Effector CD8-positive, alpha-beta T cell (primary cell): ENCODE measurements at places on chromosomes 3 and 15.
A peak's percentile ranks its signal among the peaks of the same experiment; 100 is the strongest.

- no peak for DNase-seq
Observed at GRCh38 chr3:88003115-88003755, 55.6 kb downstream of the CGGBP1 start.

DNA sequence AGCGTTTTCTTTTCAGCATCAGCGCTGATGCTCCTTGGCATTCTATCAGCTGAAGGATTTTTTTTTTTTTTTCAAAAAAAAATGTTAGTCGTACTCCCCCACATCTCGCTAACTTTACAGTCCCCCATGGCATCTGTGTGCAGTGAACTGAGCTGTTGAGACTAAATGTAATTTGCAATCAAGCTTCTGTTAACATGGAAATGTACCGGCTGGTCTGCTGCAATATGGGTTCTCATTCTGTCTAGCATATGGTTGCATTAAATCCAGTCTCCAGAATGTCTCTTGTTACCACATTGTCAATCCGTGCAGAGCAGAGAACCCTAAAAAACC, 32.2 kb upstream of the TPRG1 start:
- no peak for DNase-seq

- DNase-seq, result no peak
Observed at GRCh38 chr3:42183991-42184632, 81.9 kb downstream of the CCK start.

DNA sequence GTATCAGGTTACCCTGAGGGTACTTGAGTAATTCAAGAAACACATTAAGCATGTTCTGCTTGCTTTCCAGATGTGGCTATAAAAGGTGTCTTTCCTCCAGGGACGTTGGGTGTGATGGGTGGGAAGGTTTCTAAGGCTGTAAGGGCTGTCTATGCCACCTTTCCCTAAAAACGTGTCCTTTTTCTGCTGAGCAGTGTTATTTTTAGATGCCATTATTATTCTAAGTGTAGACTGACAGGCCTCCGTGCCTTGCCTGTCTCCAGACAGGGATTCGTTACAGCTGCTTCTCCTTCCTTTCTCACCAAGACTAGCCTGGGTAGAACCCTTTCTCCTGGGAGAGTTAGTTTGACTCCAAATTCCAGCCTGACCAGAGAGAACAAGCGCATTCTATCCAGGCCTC, 26.8 kb upstream of the RHO start:
- DNase-seq, result no peak

DNA sequence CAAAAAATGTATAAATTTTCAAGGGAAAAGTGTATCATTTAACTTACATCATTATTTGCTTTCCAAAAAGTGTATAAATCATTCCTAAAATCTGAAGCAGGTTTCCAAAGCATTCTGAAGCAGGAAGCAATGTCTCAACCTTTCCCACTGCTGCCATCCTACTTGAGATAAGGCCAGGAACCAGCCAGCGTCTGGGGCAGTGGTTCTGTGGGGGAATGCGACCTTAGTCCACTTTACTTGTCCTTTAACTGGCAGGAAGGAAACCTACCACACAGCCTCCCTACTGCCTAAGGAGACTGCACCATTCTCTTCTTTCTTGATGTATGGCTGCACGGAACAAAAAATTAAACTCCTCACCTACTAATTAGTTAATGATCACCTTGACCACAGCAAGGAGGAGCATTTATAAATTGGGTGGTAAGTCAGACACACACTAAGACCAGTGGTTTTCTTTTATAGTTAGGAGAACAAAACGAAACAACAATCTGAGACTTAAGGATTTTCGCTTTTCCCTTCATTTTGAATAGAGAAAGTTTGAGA, 3.7 kb downstream of the SORD start:
- DNase-seq, result no peak

DNA sequence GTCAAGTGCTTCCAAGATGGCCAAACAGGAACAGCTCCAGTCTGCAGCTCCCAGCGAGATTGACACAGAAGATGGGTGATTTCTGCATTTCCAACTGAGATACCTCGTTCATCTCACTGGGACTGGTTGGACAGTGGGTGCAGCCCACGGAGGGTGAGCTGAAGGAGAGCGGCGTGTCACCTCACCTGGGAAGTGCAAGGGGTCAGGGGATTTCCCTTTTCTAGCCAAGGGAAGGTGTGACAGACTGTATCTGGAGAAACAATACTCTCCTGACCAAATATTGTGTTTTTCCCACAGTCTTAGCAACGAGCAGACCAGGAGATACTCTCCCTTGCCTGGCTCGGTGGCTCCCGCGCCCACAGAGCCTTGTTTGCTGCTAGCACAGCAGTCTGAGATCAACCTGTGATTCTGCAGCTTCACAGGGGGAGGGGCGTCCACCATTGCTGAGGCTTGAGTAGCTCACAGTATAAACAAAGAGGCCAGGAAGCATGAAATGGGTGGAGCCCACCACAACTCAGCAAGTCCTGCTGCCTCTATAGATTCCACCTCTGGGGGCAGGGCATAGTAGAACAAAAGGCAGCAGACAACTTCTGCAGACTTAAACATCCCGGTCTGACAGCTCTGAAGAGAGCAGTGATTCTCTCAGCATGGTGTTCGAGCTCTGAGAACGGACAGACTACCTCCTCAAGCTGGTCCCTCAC, 293.5 kb upstream of the SUCLG2 start:
- DNase-seq, result peak; percentile 41

GRCh38 chr3:67739851-67740250, 85.4 kb upstream of the SUCLG2 start:
- no peak for DNase-seq

GRCh38 chr3:2589336-2589969, 490.8 kb downstream of the CNTN4 start:
- no peak for DNase-seq

DNA sequence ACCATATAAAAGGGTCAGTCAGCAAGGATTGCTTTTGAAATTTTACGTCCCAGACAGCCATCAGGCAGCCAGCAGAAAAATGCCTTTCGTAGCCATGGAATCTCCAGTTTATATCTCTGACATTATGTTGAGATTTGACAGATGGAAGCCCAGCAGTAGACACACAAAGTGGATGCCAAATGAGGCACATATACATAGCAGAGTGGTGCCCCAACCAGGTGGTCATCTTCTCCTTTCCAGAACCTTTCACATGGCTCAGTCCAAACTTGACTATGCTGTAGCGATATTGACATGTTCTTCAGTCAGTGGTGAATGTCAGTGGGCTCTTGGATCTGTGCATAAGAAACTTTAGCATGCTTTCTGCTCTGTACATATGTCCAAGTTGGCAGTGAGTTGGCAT, 123.3 kb upstream of the GBE1 start:
- no peak for DNase-seq

- no peak for DNase-seq
Observed at GRCh38 chr3:11076711-11077110, 77.6 kb upstream of the HRH1 start.

DNA sequence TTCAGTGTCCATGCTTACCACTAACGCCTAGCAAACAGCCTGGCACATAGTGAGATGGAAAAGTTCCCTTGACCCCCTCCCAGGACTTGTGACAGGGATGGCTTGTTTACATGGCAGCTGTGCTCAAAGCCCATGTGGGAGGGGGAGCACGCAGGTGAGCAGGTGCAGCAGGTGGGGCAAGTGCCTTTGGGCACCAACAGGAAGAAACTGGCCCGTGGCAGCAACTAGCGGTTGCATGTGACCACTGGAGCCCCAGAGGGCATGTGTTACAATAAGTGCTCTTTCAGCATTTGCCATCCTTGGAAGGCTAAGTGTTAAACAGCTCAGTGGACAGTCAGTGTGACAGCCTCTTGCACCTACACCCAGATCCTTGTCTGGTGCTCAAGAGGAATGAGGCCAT, 734.6 kb downstream of the TUSC7 start:
- DNase-seq, result no peak

GRCh38 chr3:189841473-189842205, 210.4 kb downstream of the TP63 start:
- DNase-seq, result no peak

DNA sequence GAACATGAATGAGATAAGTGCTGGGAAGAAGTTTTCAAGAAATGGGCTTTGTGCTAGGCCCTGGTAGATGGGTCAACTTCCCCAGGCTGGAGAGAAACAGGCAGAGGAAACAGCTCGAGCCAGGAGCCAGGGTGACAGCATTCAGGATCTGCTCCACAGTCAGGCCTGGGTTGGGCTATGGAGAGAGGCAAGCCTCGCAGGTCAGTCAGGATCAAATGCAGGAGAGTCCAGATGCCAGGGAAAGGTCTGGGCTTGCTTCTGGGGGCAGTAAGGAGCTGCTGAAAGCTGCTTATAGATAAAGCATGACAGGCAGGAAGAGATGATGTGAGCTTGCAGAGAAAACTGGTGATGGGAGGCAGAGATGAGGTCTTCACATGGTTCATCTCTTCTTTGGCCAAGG, 11.0 kb upstream of the USP3 start:
- DNase-seq, result no peak

- DNase-seq, result no peak
Observed at GRCh38 chr3:195802795-195803194, 8.9 kb downstream of the MUC4 start.

DNA sequence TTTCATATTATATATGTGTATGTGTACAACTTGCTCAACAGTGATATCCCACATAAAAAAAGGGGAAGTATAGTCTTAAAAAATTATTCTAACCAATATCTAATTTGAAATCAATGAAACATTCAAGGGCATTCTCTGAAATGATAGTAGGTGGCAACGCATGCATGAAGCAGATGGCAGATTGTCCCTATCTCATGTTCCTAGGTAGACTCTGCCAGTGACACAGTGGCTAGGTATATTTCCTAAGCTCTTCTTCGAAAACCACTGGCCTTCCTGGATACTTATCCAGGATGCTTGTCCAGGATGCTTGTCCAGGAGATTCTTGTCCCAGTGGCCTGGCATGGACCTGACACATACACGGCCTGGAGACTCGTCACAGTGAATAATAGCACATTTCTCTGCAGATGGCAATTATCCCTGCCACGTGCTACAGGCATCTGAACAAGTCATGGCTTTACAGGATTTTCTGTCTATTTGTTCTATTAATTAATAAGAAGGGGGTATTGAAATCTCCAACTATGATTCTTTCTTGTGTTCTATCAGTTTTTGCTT, 54.9 kb downstream of the OCA2 start:
- DNase-seq, result no peak

- DNase-seq, result no peak
Observed at GRCh38 chr3:188097791-188098190, 56.2 kb upstream of the LPP start.

DNA sequence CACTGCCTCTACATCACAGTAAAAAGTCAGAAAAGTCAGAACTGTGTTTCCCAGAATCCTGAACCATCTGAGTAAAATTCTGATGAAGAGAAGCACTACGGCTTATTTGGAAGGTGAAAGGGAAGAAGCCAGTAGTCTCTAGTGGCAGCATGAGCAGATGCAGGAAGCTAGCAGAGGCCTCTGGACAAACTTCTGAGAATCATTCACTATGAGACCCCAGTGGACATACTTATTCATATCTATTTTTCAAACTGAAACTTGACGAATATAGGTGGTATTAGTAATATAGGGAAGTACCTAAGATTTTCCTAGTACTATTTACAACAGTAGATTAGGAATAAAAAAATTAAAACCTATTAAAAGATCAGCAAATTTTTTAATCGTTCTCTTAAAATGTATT, 272.8 kb upstream of the TTC14 start:
- no peak for DNase-seq

DNA sequence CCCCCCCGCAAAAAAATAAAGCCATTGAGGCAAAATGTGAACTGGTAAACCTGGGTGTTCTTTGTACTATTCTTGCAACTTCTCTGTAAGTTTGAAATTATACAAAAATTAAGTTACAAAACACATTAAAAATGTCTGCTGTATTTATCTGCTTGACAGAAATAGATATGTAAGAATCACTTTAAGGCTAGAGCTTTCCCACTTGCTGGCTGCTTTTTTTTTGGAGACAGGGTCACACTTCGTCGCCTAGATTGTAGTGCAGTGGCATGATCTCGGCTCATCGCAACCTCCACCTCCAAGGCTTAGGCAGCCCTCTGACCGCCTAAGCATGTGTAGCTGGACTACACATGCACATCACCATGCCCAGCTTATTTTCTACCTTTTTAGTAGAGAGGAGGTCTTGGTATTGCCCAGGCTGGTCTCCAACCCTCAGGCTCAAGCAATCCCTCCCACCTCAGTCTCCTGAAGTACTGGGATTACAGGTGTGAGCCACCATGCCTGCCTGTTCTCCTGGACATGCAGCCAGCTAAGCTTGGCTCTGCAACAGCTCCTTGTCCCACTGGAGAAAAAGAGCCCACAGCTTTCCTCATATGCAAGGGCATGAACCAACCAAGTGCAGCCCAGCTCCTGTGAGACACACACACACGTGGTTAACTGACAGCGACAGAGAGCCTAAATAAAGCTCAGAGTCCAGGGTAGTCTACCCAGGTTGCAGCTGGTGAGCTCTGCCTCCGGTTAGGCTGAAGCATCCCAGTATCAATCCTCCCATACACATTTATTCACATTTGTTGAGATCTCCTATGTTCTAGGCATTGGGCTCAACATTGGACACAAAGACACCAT, 4.5 kb downstream of the RPS17 start:
- DNase-seq, result no peak

- no peak for DNase-seq
Observed at GRCh38 chr15:76196269-76197231, 114.7 kb downstream of the ETFA start.

- no peak for DNase-seq
Observed at GRCh38 chr3:126737527-126737926, 33.5 kb downstream of the CHCHD6 start.

GRCh38 chr3:87287011-87287410, 10.6 kb upstream of the POU1F1 start:
- no peak for DNase-seq

DNA sequence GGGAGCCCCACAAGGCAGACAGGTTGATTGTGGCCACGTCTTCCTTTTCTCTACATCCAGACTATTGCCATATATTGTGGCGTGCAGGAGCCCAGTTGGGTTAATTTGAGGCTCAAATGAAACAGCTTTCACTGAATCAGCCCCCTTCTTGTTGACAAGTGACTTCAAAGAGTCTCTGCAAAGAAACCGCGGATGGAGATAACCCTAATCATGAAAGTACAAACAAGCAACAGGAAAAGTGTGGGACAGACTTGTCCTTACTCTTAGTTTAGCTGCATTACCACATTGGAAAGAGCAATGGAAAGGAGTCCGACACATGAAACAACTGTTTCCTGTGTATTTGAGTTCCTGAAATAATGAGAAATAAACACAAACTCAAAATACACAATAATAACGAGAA, 3.3 kb downstream of the TMEM40 start:
- no peak for DNase-seq

DNA sequence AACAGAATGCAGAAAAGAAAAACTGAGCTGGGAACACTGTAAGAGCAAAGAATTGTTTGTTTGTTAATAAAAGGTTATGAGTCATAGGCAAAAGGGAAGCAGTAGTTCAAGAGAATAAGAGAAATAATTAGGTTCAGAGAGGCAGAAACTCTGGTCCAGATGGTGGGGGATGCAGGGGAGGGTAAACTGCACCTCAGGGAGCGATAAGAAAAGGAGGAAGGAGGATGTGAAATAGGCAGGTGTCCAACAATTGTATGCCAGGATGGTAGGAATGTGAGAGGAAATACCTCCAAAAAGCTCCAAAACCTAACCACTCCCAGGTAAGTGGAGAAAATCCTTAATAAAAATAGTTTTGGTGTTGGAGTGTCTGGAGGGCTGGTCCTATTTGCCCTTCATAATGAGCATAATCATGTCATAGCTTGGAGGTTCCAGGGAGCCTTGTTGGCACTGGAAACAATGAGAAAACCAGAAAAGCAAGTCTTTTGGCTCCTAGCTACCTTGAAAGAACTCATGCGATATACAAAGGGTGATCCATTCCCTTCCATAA, 405.4 kb upstream of the TBL1XR1 start:
- no peak for DNase-seq

GRCh38 chr3:197393711-197394110, 95.3 kb upstream of the DLG1 start:
- no peak for DNase-seq

- DNase-seq, result no peak
Observed at GRCh38 chr3:24220859-24221657, 273.6 kb downstream of the THRB start.
